ENCODE measurements at places on chromosomes 1 and 21.

- DNase-seq, result no peak
These were observed 16.0 kb downstream of the NPHP4 start for GRCh38 chr1:5976231-5976630.

GRCh38 chr1:236181059-236181458 lies 38.7 kb downstream of the GPR137B start:
- no peak for DNase-seq

DNA sequence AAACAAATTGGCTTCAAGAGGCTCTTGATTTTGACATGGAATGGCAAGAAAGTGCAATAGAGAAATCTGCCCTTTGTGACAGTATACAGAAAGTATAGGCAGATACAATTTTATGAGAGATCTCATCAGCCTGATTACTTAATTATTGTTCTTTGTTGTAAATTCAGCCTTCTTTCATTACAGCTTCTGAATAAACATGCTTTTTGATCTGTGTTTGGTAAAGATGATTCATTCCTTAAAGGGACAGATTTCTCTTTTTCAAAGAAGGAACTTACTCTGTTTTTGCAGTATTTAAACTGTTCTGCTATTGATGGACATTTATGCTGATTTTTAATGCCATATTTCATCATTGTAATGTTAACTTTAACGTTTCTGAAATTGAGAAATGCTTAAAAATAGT lies 13.7 kb upstream of the MPC2 start:
- no peak for DNase-seq

DNA sequence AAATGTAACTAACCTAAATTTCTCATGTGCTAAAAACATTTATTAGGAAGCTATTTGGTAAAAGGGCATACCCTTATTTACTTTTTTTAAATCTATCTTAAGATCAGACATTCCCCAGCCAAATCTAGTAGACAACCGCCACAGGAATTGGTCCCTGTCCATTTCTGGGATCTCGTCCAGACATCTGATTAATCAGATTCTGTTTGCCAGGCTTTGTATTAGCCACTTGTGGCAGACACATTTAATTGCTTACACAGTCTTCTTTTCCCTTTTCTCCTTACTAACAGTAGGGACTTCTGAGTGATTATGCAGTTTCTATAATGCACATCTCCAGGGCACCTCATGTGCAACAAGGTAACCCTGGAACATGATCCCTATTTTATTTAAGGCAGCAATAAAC lies 449.0 kb upstream of the RGS18 start:
- no peak for DNase-seq

DNA sequence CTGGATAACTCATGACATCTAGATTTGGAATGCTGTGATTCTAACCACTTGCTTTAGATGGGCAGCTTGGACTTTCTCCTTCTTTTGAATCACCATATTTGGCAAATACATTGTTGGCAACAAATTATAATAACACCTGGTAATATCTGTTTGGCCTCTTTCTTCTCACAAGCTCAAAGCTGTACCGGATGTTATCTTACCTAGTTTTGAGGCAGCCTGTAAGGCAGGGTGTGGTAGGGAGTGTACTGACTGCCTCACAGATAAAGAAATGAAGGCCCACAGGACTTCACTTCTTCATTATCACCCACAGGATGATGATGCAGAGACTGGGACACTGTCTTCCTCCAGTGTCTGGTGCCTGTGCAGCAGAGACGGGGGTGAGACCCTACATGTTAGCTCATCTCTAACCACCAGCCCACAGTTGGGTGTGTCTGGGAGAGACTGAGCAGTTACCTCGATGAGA lies 28.5 kb downstream of the TUFT1 start:
- no peak for DNase-seq

GRCh38 chr1:166905900-166906299 lies 29.8 kb upstream of the TADA1 start:
- peak; percentile 92 for DNase-seq

DNA sequence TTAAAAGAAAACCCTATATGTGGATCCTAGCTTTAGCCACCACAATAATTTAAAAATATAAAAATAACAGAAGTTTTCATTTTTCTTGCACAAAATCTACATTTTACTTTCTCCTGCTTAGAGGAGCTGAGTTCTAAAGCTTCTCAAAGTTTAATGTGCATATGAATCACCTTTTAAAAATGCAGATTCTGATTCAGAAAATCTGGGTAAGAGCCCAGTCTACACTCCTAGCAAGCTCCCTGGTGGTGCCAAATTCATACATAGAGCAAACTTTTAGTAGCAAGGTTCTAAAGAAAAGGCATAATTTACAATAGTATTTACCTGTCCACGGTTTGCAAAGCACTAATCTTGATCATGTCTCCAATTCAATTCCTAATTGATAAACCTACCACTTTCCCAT lies 19.3 kb downstream of the RSBN1 start:
- DNase-seq, result no peak

DNA sequence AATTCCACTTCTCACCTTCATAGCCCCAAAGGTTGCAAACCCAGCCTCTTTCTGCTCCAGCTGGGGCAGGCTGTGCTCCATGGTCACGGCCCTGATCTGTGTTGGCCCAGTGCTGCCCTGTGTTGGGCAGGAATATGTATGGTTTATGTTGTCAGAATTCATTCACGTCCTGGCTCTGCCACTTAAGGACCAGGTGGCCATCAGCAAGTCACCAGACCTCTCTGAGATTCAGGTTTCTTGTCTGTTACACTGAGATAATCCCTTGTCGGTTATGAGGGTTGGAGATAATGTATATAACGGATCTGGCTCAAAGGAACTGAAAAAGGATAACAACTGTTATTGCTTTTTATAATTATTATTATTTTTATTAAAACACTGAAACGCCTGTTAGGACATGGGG lies 39.1 kb upstream of the SELENON start:
- DNase-seq, result no peak

DNA sequence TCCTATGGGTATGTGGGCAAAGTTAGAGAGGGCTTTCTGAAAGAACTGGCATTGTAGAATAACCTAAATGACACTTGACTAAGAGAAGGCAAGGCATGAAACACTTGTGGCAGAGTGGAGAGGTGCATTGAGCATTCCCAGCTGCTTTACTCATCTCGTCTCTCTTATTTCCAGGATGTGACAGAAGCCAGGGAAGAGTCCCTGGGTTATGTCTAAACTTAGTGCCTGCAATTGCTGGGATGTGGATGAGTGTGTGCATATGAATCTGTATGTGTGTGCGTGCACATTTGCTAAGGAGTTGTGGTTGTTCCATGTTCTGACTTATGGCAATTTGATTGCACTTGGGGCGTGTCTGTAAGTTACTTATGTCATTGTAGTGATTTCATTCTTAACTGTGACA lies 1326.5 kb upstream of the B3GALT2 start:
- DNase-seq, result no peak

DNA sequence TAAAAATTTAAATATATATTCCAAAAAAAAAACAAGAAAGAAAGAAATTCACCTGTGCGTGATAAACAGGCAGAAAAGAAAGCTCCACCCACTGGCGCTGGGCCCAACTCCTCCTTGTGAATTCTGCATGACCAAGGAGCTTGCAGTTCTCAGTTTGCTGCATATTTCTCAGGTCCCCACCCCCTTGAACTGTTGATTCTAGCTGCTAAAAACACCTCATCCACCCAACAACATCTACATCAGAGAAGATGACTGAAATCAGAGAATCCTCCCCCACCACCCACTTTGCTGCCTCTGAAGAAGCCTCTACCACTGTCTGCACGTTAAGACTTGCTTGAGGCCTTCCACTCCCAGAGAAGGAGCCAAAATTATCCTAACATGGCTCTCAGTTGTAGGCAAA lies 104.8 kb downstream of the RGS2 start:
- no peak for DNase-seq

DNA sequence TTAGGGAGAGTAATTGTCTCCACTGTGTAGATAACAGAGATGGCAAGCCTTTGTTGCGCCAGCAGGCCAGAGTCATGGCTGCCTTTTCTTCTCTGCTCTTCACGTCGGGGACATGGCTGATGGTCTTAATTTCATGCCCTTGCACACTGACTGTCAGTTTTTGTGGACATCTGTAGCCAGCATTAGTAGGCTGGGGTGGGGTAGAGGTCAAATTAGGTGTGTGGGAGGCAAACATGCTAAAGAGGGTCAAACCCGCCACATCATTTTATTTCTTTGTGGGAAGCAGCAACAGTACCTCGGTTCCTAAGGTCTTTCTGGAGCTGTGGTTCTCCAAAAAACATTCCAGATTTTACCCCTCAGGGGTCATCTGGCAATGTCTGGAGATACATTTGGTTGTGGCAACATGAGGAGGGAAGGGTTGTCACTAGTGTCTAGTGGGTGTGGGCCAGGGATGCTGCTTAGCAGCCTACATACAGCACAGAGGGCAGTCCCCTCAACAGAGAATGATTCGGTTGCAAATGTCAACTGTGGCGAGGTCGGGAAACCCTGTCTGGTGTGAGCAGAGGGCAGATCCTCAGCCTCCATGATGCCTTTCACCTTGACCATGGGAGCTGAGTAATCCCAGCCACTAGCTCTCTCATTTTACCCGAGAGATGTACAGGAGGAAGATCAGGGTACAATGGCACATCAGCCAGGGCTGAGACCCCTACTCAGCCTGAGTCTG lies 14.7 kb downstream of the RUNX1 start:
- DNase-seq, result no peak

- DNase-seq, result no peak
These were observed 35.6 kb upstream of the WASF2 start for GRCh38 chr1:27525296-27526272.

DNA sequence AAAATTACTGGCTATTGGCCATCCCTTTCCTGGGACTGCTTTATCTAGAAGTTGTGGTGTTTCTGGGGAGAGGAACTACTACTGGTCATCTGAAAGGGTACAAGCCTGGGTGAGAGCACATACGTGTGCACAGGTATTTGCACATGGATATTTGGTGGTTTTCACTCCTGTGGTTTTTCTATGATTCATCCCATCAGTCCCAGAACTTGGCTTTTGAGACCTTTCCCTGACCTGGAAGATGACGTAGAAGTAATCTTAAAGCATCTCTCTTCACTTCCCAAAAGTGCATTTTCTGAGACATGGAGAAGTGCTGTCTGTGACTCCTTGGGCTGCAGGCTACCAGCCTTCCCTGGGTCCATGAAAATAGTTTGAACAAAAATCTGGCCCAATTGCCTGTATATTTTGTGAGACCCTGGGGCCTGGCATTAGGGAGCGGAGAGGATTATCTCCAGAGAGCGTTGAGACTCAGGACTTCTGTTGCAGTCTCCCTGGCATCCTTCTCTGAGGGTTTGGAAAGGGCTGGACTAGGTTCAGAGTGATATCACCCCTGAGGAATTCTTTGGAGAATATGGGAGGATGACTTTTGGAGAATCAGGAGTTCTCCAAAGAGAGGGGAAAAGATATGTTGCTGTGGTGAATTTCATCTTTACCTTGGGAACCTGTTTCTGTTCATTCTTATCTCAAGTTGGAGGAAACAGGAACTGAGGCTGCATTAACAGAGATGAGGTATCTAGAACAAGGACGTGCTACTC lies 130.8 kb downstream of the NOS1AP start:
- DNase-seq, result no peak

- peak; percentile 57 for DNase-seq
These were observed 466 bp downstream of the VPS26C start for GRCh38 chr21:37266515-37267221.

GRCh38 chr1:145997016-145997717 lies 788 bp upstream of the TXNIP start:
- peak; percentile 52 for DNase-seq

- DNase-seq, result peak; percentile 3
These were observed 226.1 kb downstream of the KCTD3 start for GRCh38 chr1:215793180-215793579.

GRCh38 chr1:27138927-27139326 lies 16.0 kb downstream of the SLC9A1 start:
- no peak for DNase-seq

- DNase-seq, result peak; percentile 16
These were observed 380.8 kb downstream of the HHIPL2 start for GRCh38 chr1:222167111-222167510.

- DNase-seq, result peak; percentile 69
These were observed 58.3 kb upstream of the SDC3 start for GRCh38 chr1:30966690-30967369.

GRCh38 chr21:25855576-25855975 lies 120.8 kb downstream of the GABPA start:
- DNase-seq, result no peak

DNA sequence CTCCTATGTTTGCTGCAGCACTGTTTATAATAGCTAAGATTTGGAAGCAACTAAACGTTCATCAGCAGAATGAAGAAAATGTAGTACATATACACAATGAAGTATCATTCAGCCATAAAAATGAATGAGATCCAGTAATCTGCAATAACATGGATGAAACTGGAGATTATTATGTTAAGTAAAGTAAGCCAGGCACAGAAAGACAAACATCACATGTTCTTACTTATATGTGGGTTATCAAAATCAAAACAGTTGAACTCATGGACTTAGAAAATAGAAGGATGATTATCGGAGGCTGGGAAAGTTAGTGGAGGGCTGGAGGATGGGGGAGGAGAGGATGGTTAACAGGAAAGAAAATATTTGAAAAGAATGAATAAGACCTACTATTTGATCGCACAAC lies 1017.6 kb downstream of the KCNT2 start:
- no peak for DNase-seq

DNA sequence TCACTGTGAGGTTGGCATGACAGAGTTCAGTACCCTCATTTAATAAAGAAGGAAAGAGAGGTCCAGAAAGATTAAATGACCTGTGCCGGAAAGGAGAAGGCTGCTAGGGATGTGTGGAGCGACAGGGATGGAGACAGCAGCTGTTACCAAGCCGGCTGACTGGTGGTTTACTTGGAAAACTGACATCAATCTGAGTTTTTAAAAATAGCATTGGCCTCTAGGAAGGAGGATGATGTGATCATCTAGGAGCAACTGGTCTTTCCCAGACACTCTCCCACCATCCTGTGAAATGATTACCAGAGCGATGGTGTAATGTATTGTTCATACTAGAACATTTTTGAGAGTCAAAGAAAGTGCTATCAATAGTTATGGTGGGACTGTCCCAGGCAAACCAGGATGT lies 154.4 kb downstream of the ZSCAN20 start:
- DNase-seq, result no peak

- DNase-seq, result no peak
These were observed 328.7 kb downstream of the SIPA1L2 start for GRCh38 chr1:232301246-232301645.

GRCh38 chr21:17823846-17824245 lies 4.7 kb upstream of the C21orf91 start:
- DNase-seq, result no peak

GRCh38 chr1:58249737-58250586 lies 296.6 kb downstream of the OMA1 start:
- DNase-seq, result no peak

- DNase-seq, result peak; percentile 8
These were observed 569.5 kb downstream of the PTPRU start for GRCh38 chr1:29805896-29806160.

DNA sequence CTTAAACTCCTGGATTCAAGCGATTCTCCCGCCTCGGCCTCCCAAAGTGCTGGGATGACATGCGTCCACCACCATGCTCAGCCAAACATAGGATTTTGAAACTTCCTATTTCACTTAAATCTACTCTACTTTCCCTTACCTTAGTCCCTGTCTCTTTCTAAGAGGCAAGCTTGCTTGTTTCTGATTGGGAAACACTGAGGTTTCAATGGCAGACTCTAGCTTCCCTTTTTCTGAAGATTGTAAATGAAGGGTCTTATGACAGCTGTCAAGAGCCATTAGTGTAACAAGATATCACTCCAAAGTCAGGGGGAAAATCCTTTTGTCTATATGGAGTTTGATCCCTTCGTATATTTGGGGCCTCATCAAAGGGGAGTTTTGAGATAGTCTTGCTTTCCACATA lies 23.5 kb upstream of the LMO4 start:
- no peak for DNase-seq

- DNase-seq, result no peak
These were observed 3.8 kb upstream of the RRP15 start for GRCh38 chr1:218281285-218281684.

GRCh38 chr1:108585313-108585712 lies 25.4 kb downstream of the EEIG2 start:
- no peak for DNase-seq

Data from SJSA1 (cell line).